Right lung (tissue), 10 donors: ENCODE measurements at places on chromosomes 4 and X.

DNA sequence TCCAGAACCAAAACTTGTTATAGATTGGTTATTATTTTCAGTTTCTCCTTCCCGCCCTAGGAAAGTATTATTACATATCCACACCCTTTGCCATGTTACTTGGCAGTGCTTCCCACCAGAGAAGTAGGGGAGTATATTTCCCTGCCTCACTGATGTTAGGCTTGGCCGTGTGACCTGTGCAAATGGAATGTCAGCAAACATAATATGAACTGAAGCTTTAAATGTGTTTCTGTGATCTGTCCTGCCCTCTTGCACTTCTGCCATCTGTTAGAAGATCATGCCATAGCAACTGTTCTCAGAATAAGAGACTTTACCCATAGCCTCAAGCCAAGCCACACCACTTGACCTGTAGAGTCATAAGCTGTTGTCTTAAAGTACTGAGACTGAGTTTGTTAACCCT is 36.7 kb upstream of the NEUROG2 start:
- no peak for DNase-seq

- no peak for DNase-seq
Measured at GRCh38 chrX:134732676-134733075, 74.4 kb upstream of the PLAC1 start.

GRCh38 chr4:31791666-31792065 is 1071.5 kb downstream of the PCDH7 start:
- no peak for DNase-seq

- DNase-seq: no peak
Measured at GRCh38 chrX:138945219-138945618, 233.7 kb upstream of the FGF13 start.

DNA sequence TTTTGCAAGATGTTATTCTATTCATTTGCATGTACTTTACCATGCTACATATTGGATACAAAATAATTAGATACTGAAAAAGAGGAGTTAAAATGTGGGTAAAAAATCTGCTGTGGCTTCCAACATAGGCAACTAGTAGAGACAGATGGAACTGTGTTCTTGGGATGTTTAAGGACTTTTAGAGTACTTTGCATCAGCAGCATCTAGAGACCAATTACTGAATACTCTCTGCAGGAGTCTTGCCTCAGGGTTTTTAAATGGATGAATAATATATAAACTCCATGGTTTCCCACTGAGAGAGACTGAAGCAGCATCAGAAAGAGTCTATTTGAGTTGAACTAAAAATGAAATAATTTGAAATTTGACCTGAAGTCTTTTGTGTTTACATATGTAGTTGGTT is 676.7 kb downstream of the GALNTL6 start:
- no peak for DNase-seq

DNA sequence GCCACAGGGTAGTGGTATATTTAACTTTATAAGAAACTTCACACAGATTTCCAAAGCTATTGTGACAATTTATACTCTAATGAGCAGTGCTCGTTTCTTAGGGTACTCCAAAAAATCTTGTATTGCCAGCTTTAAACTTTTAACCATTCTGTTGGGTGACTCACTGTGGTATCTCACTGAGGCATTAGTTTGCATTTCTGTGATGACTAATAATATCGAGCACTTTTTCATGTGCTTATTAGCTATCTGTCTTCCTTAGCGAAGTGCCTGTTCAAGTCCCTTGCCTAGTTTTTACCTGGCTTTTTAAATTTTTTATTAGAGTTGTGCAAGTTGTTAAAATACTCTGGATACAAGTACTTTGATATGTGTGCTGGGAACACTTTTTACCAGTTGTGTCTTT is 5.5 kb downstream of the PNMA3 start:
- no peak for DNase-seq

DNA sequence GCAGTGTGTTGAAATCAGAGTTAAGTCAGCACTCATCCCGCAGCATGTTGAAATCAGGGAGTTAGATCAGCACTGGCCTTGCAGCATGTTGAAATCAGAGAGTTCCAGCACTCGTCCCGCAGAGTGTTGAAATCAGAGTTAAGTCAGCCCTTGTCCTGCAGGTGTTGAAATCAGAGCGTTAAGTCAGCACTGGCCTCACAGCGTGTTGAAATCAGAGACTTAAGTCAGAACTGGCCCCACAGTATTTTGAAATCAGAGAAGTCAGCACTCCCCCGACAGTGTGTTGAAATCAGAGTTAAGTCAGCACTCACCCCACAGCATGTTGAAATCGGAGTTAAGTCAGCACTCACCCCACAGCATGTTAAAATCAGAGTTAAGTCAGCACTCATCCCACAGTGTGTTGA is 10.9 kb upstream of the UVSSA start:
- no peak for DNase-seq

- no peak for DNase-seq
Measured at GRCh38 chr4:136863756-136864155, 668.5 kb downstream of the PCDH18 start.

GRCh38 chr4:89303177-89303576 is 4.4 kb downstream of the GPRIN3 start:
- DNase-seq: no peak

- DNase-seq: no peak
Measured at GRCh38 chr4:102730968-102731533, 29.7 kb downstream of the MANBA start.

DNA sequence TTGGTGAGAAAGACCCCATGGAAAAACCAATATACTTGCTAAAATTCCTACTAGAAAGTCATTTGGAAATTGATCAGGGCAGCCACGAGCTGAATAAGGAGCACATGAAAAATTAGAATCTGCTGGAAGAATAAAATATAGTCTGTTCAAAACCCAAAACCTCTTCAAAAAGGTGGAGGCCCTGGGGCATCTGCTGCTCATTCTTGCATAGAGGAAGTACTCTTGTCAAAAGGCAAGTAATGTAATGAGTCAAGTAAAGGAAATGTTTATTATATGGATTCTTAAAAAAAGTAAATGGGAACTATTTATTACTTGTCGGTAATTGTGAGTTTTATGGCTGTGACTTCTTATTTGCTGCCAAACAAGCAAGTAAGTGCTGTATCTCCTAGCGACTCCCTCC is 109.5 kb downstream of the GK start:
- DNase-seq: no peak

DNA sequence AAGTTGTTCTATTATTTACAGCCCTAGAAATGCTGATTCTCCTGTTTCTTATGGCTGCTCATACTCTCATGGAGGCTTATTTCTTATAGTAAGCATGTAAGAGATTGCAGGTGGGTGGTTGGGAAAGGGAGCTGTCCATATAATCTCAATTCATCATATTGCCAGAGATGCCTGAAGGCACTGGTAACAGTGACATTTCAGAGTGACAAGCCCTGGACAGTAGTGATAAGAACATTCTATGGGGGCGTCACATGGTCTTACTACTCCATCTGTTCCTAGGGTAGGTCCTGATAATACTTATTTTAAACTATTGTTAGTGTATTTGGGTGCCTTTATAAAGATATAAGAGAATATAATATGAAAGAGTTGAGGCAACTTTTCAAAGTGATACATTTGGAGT is 171.5 kb downstream of the CFAP299 start:
- no peak for DNase-seq

DNA sequence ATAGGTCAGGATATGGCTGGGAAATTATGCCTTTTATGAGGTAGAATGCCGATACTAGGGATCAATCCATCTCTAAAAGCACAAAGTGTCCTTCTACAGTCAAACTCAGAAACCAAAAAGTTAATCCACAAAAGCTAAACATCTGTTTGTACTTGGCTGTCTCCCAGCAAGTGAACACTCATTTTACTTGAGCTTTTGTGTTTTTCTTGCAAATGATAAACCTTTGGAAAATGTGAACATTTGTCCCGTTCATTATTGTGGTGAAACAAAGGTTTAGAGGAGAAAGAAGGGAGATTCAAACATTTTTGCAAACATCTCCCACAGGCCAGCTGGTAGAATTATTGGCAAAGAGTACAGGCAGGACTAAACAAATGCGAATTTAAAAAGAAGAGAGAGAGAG is 300.6 kb upstream of the SPANXN1 start:
- no peak for DNase-seq
